ENCODE measurements at places on chromosomes 3 and 15.

DNA sequence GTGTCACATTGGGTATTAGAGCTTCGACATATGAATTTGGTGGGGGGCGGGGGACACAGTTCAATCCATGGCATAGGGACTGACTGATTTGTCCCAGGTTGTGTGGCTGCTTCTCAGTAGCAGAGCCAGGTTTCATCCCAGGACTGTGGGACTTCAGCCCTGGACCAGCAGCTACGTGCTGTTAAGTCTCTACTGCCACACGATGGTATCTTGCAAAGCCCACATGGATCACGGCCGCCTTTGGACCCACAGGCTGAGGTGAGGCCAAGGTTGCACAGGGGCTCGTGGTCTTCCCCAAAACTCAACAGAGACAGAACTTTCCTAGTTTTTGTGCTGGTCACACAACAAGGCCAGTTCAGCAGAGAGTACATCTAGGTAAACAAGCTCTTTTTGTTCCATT, 97.4 kb downstream of the LRRK1 start:
- no peak for DNase-seq

DNA sequence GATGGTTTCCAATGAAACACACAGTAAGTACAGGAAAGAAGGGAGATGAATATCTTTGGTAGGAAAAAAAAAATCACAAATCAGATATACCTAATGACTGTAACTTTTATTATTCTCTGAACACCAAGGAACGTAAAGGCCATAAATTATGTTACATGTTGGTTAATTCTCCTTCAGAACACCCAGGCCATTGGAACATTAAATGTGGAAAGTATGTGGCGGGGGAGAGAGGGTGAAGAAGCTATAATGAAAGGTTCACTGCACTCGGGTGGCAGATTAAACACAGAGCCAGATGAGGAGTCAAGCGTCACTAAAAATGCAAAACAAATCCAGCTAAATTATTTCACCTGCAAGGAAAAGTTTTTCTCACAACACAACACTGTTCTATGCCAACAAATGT, 193.8 kb downstream of the FHIT start:
- DNase-seq: no peak

GRCh38 chr15:68303560-68304436, 26.3 kb downstream of the FEM1B start:
- no peak for DNase-seq

DNA sequence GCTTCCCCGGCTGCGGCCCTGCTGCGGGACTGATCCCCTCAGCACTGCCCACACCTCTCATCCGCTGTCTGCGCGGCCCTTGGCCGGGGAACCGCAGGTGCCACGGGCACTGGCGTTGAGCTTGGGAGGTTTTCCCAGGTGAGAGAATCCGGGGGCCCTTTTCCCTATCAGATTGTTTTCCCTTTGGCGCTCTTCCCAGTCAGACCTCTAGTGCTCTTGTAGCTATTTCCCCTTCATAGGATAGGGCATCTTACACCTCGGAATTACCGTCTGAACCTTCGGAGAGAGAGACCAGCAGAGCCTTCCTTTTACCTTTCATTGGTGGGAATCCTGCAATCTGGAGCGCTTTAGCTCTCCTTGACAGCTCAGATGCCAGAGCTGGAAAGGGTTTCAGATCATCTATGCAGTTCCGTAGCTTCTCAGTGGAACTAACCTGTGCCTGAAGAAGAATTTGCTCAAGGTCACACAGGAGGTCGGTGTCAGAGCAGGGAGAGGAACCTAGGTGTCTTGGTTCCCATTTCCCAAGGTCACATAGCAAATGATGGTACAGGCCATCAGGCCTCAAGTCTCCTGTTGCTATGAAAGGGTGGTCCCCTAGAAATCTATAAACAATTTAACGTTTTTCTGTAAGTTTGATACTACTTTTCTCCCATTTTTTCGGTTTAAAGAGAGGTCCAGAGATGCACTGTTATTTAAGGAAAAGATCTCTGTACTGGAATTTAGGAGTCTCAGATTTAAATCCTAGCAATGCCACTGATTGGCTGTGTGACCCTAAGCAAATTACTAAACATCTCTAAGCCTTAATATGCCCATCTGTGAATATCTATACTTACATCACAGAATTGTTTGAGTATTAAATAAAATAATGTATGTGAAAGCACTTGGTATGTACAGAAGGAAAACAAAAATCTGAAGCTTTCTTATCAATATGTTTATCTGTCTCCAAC, 916 bp downstream of the IDH3A start:
- no peak for DNase-seq

GRCh38 chr3:159458010-159458409, 530.6 kb upstream of the IL12A start:
- DNase-seq: no peak

GRCh38 chr3:38978729-38979128, 73.0 kb downstream of the SCN11A start:
- no peak for DNase-seq

- no peak for DNase-seq
Measured at GRCh38 chr15:90750186-90750585, 33.0 kb downstream of the BLM start.

GRCh38 chr15:54987881-54988280, 208.9 kb downstream of the RSL24D1 start:
- DNase-seq: no peak

DNA sequence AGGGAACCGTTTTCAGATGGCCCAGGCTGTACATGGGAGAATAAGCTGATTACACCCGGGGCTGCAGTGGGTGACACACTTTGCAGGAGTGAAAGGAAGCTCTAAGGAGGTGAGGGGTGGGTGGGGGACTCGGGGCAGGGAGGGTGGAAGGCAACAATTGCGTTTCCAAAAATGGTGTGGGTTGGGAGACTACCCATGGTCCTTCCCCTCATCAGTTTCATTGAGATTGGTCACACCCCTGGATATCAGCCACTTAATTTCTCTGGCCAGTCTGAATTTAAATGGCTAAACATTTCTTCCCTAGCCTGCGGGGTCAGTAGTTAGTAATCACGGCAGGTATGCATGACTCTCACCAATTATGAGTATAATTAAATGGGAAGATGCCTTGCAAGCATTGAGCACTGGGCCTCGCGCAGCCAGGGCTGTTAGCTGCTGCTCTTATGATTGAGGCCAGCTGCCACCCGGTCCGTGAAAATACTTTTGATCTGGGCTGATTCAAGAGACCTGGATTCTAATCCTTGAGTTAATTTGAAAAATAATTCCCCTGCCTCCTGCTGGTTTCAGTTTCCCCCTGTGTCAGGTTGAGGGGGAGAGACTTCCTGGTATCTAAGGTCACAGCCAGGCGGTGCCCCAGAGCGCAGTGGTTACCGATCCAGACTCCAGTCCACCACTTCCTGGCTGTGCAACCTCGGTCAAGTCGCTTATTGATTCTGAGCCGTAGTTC, 23.3 kb downstream of the SLC6A6 start:
- DNase-seq: no peak

GRCh38 chr3:197491923-197492664, 63.7 kb downstream of the BDH1 start:
- no peak for DNase-seq

GRCh38 chr15:35126236-35126635, 41.1 kb upstream of the NANOGP8 start:
- DNase-seq: no peak

DNA sequence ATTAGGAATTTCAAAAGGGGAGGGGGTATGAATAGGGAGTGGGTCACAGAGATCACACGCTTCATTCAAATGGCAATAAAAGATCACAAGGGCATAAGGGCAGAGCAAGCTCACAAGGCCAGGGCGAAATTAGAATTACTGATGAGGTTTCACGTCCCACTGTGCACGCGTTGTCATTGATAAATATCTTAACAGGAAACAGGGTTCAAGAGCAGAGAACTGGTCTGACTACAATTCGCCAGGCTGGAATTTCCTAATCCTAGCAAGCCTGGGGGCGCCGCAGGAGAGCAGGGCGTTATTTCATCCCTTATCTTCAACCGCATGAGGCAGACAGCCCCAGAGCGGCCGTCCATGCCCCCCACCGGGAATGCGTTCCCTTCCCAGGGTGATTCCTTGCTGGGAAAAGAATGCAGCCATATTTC, 18.1 kb upstream of the SMCO1 start:
- no peak for DNase-seq

GRCh38 chr3:195900436-195901355, 7.7 kb downstream of the TNK2 start:
- DNase-seq: peak; percentile 17

Measured in activated naive CD4-positive, alpha-beta T cell (primary cell).